ENCODE measurements at places on chromosomes 5 and 9. TPM values are rescaled to one million over a fixed set of nuclear protein-coding genes. Genes with fewer than 3 reads are reported as not detected.
A peak's percentile ranks its signal among the peaks of the same experiment; 100 is the strongest.

DNA sequence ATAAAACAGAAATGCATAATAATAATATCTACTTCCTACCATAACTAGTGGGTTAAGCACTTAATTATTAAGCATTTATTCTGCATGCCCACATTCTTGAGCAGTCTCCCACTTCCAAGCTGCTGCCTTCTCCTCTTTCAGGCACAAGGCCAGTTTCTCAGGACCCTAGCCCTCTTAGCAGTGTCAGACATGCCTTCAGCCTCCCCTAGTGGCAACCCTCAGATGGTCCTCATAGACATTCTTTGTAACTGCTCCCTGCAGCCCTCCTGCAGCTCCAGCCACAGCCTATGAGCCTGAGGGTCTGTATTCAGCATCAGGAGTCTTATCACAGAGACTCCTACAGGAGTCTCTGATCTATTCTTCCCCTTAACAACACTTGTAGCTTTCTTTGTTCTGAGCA is 3.9 kb downstream of the IL9 start:
- no peaks in the 10 kb centered on the region for H3K36me3 ChIP-seq
- peaks cover 18% of the 10 kb centered on the region for H3K4me1 ChIP-seq
- H3K27ac ChIP-seq = peak overlapping the region; percentile 39
- H3K27me3 ChIP-seq = peaks cover 34% of the 10 kb centered on the region

DNA sequence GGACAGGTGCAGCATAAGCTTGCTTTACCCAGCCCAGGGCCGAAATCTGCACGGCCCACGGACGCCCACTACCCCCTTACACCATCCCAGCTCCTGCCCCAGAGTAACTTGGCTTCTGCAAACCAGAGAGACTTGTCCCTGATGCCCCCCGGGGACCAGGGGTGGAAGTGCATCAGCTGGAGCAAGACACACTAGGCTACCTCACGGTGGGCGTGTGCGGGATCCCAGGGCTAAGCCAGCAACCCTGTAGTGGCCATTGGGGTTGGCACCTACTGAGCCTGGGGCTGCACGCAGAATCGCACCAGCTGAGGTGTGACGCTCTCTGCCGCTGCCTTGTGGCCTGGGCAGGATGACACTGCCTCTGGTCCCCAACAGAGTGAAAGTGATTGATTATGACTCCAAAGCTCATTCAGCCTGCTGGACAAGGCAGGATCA is 6.1 kb upstream of the ZNF79 start:
- H3K27me3 ChIP-seq = peaks cover 17% of the 10 kb centered on the region
- H3K4me1 ChIP-seq = peaks cover 19% of the 10 kb centered on the region
- no peak for DNase-seq
- no peak overlapping the region for H3K27ac ChIP-seq
- H3K4me3 ChIP-seq = no peak overlapping the region

DNA sequence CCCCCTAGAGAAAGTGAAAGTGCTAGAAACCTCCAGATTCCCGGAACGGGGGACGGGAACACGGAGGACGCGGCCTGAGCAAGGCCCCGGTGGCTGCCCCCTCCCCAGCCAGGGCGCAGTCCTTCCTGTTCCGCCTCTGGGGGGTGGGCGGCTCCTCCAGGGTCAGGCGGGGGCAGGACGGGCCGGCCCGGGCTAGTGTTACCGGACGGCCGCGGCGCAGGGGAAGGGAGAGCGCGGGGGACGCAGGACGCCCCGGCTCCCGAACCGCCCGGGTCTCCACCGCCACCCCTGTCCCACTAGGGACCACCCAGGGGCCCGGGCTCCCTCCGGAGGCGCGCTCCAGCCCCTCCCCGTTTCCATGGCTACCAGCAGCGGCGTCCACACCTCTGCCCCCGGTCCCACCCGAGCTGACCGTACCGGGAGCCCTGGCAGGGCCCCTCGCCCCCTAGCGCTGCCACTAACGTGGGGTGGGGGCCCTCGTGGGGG is 579 bp downstream of the SLC12A7 start:
- DNase-seq = peak; percentile 24
- peak overlapping the region; percentile 94 for H3K4me3 ChIP-seq
- H3K27me3 ChIP-seq = no peaks in the 10 kb centered on the region
- H3K27ac ChIP-seq = peak overlapping the region; percentile 96

GRCh38 chr5:79728396-79728795 is 38.8 kb downstream of the CMYA5 start:
- no peak overlapping the region for H3K27ac ChIP-seq
- H3K27me3 ChIP-seq = peaks cover 59% of the 10 kb centered on the region
- peaks cover 20% of the 10 kb centered on the region for H3K4me1 ChIP-seq
- H3K36me3 ChIP-seq = peaks cover 9% of the 10 kb centered on the region
- no peak overlapping the region for H3K4me3 ChIP-seq

Gene IFNA21
- total RNA-seq = not detected

Gene ANKRD20A1
- total RNA-seq = 1.7 TPM

DNA sequence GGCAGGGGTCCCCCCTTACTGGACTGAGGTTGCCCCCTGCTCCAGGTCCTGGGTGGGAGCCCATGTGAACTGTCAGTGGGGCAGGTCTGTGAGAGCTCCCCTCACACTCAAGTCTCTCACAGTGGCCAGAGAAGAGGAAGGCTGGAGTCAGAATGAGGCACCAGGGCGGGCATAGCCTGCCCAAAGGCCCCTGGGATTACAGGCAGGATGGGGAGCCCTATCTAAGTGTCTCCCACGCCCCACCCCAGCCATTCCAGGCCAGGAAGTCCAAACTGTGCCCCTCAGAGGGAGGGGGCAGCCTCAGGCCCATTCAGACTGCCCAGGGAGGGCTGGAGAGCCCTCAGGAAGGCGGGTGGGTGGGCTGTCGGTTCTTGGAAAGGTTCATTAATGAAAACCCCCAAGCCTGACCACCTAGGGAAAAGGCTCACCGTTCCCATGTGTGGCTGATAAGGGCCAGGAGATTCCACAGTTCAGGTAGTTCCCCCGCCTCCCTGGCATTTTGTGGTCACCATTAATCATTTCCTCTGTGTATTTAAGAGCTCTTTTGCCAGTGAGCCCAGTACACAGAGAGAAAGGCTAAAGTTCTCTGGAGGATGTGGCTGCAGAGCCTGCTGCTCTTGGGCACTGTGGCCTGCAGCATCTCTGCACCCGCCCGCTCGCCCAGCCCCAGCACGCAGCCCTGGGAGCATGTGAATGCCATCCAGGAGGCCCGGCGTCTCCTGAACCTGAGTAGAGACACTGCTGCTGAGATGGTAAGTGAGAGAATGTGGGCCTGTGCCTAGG is at the start of gene CSF2:
Gene CSF2, plus strand, starts transcription at position 559 of the 783 bp plus-strand sequence. Its CDS starts 35 bp downstream, at position 594.
- H3K27ac ChIP-seq = no peak within 1 kb of the TSS
- no peaks in the 10 kb centered on the region for H3K36me3 ChIP-seq
- H3K27me3 ChIP-seq = no peaks in the 10 kb centered on the region
- H3K4me3 ChIP-seq = no peak within 1 kb of the TSS
- no peak for DNase-seq

Gene OR1J2
- total RNA-seq = 0.37 TPM

DNA sequence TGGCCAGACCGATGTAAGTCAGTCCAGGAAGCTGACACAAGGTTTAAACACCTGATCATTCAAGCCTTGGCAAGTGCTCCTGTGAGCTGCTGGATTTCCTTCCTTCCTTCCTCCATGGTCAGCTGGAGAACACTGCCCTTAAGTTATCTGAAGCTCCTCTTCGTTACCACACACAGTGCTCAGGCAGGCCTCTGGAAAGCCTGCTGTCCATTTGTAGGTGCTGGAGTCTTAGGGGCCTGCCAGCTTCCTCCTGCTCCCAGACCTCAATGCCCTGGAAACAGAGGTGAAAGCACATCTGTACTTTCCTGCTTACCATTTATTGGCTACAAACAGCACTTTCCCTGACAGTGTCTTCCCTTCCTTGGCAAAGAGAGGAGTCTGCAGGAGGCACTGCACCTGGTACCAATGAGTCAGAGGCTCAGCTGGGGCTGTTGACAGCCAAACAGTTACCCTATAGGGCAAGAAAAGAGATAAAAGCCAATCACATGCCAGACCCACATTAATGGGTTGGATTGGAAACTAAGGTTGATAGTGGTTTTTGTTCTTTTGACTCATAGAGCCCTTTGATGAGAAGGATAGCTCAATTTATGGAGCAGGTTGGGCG is 72.6 kb upstream of the PUM3 start:
- H3K4me1 ChIP-seq = no peaks in the 10 kb centered on the region
- H3K4me3 ChIP-seq = no peak overlapping the region
- H3K27me3 ChIP-seq = peaks cover 13% of the 10 kb centered on the region
- no peak for DNase-seq
- no peaks in the 10 kb centered on the region for H3K36me3 ChIP-seq
- H3K27ac ChIP-seq = no peak overlapping the region

Gene IL7R
- total RNA-seq = 1,128 TPM

Gene LRRC19
- not detected for total RNA-seq

- no peak overlapping the region for H3K27ac ChIP-seq
- H3K27me3 ChIP-seq = no peaks in the 10 kb centered on the region
- DNase-seq = no peak
- no peaks in the 10 kb centered on the region for H3K4me1 ChIP-seq
Measured at GRCh38 chr5:23223846-23224245, 283.6 kb upstream of the PRDM9 start.

Gene PCDHGA4
- 0.12 TPM for total RNA-seq

- H3K27ac ChIP-seq = no peak overlapping the region
- no peak for DNase-seq
- H3K36me3 ChIP-seq = peaks cover 2% of the 10 kb centered on the region
- no peaks in the 10 kb centered on the region for H3K27me3 ChIP-seq
Measured at GRCh38 chr5:1462358-1462757, 17.1 kb upstream of the SLC6A3 start.

- DNase-seq = no peak
- H3K27me3 ChIP-seq = peaks cover 6% of the 10 kb centered on the region
- peaks cover 18% of the 10 kb centered on the region for H3K4me1 ChIP-seq
- H3K27ac ChIP-seq = no peak overlapping the region
- H3K36me3 ChIP-seq = peaks cover 2% of the 10 kb centered on the region
- no peak overlapping the region for H3K4me3 ChIP-seq
Measured at GRCh38 chr5:54616031-54616430, 98.5 kb downstream of the SNX18 start.

GRCh38 chr5:160929360-160929759 is 77.3 kb upstream of the ATP10B start:
- H3K4me3 ChIP-seq = no peak overlapping the region
- DNase-seq = no peak
- no peaks in the 10 kb centered on the region for H3K4me1 ChIP-seq
- peaks cover 6% of the 10 kb centered on the region for H3K27me3 ChIP-seq

DNA sequence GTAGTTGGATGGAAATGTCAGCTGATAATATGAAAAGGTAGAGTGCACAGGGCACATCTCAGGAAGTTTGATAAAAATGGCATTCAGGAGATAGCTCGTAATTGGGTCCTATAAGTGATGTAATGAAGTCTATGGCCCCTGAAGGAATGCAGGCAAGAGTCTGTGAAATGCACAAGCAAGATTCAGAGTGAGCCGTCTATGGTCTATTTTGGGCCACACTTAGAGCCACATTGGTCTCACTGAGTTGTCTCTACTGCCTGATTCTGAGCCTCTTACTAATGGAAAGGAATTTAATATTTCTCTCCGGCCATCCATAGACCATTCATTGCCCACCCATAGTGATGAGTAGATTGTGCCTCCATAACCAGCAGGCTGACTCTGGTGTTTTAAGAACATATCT is 111.3 kb upstream of the KCNN2 start:
- no peaks in the 10 kb centered on the region for H3K4me1 ChIP-seq
- DNase-seq = no peak
- H3K4me3 ChIP-seq = no peak overlapping the region
- no peak overlapping the region for H3K27ac ChIP-seq
- no peaks in the 10 kb centered on the region for H3K27me3 ChIP-seq
- H3K36me3 ChIP-seq = no peaks in the 10 kb centered on the region

- DNase-seq = no peak
- peaks cover 12% of the 10 kb centered on the region for H3K36me3 ChIP-seq
- H3K4me3 ChIP-seq = peak overlapping the region; percentile 95
- peaks cover 61% of the 10 kb centered on the region for H3K4me1 ChIP-seq
- H3K27me3 ChIP-seq = no peaks in the 10 kb centered on the region
Measured at GRCh38 chr5:151076616-151077015, 4.2 kb downstream of the TNIP1 start.

DNA sequence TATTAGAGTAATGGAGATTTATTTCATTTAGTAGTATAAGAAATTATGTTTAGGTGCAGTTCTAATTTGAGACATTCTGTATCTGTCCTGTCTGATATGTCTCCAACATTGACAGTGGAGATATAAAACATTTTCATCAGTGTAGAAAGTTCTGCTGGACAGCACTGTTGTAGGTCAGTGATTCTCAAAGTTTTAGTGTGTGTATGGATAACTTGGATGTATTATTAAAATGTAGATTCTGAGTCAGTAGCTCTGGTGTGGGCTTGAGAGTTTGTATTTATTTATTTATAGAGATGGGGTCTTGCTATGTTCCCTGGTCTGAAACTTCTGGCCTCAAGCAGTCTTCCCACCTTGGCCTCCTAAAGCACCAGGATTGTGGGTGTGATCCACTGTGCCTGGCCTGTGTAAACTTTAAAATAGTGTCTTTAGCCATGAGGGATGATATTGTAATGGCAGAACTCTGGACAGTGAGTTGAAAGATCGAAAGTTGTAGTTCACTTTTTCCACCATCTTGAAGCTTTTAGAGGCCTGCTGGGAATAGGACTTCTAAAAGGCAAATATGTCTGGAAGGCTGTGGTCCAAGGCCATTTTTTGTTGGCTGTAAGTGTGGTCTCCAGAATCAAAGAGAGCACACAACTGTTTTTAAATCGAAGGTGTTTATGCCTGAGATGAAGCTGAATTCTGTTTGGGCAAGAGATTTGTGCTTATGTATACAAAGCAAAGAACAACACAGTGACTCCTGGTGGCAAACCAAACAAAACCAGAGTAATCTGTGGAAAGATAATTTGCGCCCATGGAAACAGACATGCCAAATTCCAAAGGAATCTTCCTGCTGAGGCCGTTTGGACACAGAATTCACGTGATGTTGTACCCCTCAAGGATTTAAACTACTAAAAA is 12.4 kb downstream of the UBAP1 start:
- peaks cover 46% of the 10 kb centered on the region for H3K4me1 ChIP-seq
- H3K36me3 ChIP-seq = no peaks in the 10 kb centered on the region
- DNase-seq = no peak
- H3K4me3 ChIP-seq = no peak overlapping the region

- no peak overlapping the region for H3K27ac ChIP-seq
- no peaks in the 10 kb centered on the region for H3K4me1 ChIP-seq
- H3K4me3 ChIP-seq = no peak overlapping the region
- peaks cover 4% of the 10 kb centered on the region for H3K27me3 ChIP-seq
- no peaks in the 10 kb centered on the region for H3K36me3 ChIP-seq
- DNase-seq = no peak
Measured at GRCh38 chr5:137090151-137090550, 409.0 kb downstream of the SPOCK1 start.

DNA sequence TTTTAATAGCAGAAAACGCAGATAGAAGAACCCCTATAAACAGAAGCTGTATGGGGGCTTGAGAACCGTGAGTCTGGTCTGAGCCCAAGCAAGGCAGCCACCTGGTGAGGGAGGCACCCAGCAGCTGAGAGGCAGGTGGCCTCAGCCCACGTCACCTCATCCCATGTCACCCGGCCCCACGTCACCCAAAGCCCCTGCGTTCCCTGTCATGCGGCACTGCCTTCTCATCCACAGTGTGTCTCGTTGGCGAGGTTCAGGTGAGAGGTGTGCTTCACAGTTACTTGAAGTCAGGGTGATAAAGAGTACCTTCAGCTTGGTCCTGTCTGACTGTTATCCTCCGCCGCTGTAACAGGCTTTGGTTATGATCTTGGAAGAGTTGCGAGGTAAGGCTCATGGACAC is 80.6 kb upstream of the IRX4 start:
- no peak overlapping the region for H3K4me3 ChIP-seq
- H3K4me1 ChIP-seq = no peaks in the 10 kb centered on the region
- no peaks in the 10 kb centered on the region for H3K36me3 ChIP-seq
- DNase-seq = no peak
- H3K27ac ChIP-seq = peak overlapping the region; percentile 17
- H3K27me3 ChIP-seq = peaks cover 53% of the 10 kb centered on the region

Data from T-helper 17 cell (primary cell).